Hematopoietic multipotent progenitor cell treated with erythropoietin and hydrocortisone succinate and interleukin-3 and kit ligand, for 6 days (in vitro differentiated cells): ENCODE measurements at places on chromosomes 12 and 14.

DNA sequence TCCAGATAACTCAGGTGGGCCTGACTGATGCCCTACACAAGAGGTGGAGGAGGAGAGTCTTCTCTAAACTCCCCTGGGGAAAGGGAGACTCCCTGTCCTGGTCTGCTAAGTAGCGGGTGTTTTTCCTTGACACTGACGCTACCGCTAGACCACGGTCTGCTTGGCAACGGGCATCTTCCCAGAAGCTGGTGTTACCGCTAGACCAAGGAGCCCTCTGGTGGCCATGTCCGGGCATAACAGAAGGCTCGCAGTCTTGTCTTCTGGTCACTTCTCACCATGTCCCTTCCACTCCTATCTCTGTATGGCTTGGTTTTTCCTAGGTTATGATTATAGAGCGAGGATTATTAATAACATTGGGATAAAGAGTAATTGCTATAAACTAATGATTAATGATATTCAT lies 965.5 kb downstream of the TMEM121 start:
- DNase-seq, result peak; percentile 27

GRCh38 chr14:95496111-95496681 lies 20.3 kb downstream of the SYNE3 start:
- no peak for DNase-seq

- peak; percentile 69 for DNase-seq
These were observed 6.3 kb upstream of the ATG14 start for GRCh38 chr14:55417955-55418354.

DNA sequence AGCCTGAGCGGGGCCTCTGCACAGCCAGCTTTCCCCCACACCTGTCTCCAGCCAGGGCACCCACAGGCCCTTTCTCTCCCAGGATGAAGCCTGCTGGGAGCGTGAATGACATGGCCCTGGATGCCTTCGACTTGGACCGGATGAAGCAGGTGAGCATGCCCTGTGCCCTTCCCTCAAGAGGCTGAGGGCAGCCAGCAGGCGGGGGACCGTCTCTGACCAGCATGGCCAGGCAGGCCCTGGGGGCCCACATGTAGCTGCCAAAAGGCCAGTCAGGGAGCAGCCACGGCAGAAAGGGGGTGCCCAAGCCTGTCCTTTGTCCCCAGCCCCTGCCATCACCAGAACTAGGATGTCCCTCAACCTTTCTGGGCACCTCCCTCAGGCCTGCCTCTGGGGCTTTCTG lies 18.3 kb downstream of the DEGS2 start:
- no peak for DNase-seq

DNA sequence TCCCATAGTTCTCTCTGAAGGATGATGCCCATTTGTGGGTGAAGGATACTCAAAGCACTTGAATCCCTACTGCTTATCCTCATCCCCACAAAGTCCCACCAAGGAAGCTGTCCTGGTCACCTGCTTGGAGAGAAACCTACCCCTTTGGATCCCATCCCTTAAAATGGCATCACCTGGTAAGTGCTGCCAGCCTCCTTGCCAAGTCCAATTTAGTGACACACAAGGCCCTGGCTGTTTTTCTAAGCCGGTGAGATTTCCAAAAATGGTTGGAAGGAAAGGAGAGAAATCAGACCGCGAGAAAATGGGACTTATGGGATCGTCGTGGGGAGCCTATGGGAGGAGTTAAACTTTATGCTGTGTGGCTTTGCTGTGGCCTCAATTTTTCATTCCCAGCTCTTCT lies 358.2 kb downstream of the FUT8 start:
- DNase-seq, result no peak

DNA sequence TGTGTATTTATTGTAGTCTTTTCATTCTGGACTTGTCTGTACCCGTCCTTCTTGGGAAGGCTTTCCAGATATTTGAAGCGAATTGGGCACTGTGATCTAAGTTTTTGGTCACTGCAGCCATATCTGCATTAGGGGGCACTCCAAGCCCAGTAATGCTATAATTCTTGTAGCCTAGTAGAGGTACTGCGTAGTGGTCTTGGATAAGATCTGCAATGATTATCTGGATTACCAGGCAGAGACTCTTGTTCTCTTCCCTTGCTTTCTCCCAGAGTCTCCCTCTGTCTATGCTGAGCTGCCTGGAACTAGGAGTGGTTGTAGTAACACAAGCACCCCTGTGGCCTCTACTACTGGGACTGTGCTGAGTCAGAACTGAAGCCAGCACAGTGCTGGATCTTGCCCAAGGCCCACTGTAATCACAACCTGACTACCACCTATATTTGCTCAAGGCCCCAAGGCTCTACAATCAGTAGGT lies 30.0 kb downstream of the SLC38A2 start:
- peak; percentile 58 for DNase-seq

DNA sequence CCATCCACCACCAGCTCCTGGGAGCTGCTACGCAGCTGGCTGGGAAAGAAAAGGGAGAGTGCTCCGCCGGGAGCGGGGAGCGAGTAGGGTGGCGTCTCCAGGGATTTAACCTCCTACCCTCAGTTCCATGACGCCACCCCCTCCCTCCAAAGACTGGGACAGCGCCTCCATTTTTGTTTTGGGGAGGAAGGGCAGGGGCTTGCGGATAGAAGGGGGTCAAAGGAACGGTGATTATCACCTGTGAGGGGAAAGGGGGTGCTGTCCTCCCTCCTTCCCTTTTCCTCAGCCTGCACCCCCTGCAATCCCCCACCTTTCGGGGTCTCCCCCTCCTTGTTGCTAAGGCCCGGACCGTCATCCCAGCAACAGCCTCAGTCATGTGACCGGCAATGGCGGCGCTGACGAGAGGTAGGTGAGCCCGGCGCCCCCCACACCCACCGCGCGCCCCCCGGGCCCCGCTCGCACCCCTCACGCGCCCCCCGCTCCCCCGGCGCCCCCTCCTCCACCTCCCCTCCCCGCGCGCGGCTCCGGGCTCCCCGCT lies at the start of gene DTX3:
TSS of gene DTX3 (plus strand) at position 371 of the 538 bp plus-strand sequence. CDS start 1,694 bp downstream, outside the sequence.
- DNase-seq, result no peak

- no peak for DNase-seq
These were observed 23.4 kb downstream of the ALDH1L2 start for GRCh38 chr12:105060715-105061378.

- peak; percentile 57 for DNase-seq
These were observed 2.4 kb upstream of the A2M start for GRCh38 chr12:9118158-9118557.

- no peak for DNase-seq
These were observed 46.7 kb downstream of the NOC4L start for GRCh38 chr12:132190834-132191500.

DNA sequence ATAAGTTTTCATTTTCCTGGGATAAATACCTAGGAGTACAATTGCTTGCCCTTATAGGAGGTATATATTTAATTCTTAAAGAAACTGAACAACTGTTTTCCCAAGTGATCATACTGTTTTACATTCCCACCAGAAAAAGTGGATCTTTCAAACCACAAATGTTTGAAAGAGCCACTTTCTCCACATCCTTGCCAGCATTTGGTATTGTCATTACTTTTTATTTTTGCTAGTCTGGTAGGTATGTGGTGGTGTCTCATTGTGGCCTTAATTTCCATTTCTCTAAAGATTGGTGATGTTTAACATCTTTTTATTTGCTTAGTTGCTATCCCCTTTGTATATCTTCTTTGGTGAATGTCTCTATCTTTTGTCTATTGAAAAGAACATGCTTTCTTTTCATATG lies 50.6 kb downstream of the CCDC91 start:
- DNase-seq, result no peak

DNA sequence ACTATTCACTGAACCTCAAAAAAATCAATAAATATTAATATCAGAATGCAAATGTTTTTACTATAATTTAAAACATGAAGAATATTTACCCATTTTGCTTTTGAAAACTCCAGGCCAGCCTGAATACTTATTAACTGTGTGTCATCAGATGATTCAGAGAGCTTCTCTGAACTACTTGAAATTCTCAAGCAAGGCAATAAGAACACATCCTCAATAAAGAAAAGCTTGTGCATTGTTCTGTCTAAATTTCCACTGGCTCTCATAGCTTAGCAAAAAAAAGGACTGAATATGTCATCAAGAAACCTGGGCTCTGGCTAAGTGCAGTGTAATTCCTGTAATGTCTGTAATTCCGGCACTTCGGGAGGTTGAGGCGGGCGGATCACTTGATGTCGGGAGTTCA lies 194.1 kb downstream of the BTG1 start:
- DNase-seq, result no peak

- DNase-seq, result no peak
These were observed 257.8 kb downstream of the NUAK1 start for GRCh38 chr12:105880824-105881388.

DNA sequence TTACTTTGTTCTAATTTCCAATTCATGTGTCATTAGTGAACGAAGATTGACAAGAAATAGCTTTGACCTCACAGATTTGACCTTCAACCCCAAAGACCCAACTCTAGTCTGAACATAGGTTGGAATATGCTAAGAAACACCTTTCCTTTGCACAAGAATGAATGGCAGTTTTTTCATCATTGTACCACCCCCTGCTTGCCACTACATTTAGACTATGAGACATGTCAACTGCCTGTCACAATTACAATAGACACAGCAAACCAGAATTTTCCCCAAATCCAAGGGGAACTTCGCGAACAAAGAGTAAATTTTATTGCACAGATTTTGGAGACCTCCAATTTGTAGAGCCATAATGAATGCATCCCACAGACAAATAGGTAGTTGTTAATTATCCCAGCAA lies 535.4 kb downstream of the PRKD1 start:
- no peak for DNase-seq

DNA sequence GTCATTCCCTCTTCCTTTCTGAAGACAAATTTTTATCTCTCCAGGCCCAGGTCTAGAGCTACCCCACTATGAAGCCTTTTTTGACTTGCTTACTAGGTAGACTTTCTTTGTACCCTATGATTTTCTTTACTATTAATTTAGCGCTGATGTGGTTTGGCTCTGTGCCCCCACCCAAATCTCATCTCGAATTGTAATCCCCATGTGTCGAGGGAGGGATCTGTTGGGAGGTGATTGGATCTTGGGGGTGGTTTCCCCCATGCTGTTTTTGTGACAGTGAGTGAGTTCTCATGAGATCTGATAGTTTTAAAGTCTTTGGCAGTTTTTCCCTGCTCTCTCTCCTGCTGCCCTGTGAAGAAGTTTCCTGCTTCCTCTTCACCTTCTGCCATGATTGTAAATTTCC lies 118.1 kb downstream of the SLC38A1 start:
- peak; percentile 22 for DNase-seq

DNA sequence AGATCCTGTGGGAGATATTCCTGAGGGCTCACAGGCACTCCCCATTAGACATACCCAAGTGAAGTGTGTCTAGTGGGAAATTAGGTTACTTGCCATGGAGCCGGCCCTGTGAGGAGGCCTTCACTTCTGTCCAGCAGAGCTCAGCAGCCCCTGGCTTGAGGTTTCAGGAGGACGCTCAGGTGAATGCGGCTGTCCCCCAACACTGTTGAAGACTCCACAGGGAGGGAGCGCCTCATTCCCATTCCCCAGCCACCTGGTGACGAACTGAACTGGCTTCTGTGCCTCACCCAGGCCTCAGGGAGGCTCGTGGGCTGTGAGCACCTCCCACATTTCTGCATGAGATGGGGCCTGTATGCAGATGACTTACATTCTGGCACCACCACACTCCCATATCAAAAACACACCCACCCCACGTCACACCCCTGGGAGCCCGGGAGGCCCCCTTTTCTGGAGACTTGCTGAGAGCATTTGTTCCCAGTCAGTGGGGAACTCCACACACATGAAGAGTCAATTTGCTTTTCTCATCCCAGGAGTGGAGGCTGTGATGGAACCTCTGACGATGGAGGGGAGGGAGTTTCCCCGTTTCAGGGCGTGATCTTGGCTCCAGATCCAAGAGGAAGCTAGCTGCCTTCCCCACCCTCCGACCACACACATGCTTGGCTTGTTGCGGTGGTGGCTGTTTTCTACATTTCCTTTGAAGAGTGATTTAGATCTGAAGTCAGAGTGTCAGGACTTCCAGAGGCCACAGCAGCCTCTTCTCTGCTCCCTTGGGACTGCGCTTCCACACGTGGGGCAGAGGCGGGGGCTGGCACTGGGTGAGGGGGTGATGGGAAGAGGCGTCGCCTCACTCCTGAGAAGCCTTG lies 120.7 kb downstream of the ADGRD1 start:
- no peak for DNase-seq

GRCh38 chr14:60933920-60934655 lies 46.8 kb downstream of the TRMT5 start:
- peak; percentile 79 for DNase-seq

GRCh38 chr12:131441060-131441396 lies 269.9 kb upstream of the SFSWAP start:
- peak; percentile 62 for DNase-seq

DNA sequence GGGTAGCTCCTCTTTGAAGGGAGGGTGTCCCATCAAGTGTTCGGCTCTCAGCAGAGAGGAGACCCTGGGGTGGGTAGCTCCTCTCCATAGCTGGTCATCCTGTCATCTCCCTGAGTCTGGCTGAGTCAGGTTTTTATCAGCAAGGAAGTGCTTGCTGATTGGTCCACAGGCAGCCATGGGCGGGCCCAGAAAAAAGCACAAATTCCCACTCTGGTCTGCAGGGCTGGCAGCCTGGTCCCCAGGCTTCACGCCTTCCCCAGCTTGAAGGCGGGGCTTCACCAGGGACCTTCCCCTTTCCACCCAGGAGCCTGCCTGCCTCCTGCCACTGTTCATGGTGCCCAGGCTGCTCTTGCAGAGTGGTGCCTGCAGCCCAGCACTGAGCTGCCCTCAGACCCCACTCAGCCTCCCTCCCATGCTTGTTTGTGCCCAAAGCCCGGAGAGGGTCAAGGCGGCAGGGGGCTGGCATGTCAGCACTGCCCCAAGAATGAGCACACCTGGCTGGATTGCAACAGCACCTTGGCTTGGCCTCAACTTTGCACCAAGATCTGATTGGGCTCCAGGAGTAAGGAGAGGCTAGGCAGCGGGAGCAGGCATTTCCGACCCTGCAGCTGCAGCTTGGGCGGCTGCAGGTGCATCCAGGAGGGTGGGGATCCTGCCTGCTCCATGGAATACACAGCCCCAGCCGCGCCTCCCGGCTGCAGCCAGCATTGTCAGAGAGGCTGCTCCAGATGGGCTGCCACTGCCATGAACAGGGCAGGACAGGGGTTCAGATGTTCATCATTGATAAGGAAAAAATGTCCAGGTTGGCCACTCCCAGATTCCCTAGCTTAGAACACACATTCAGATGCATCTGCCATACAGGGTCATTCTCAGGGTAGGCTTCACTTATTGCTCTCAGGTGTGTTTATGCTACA lies 22.0 kb upstream of the WDR89 start:
- DNase-seq, result peak; percentile 24

GRCh38 chr12:93670104-93670503 lies 7.1 kb upstream of the CRADD start:
- no peak for DNase-seq

GRCh38 chr14:41859336-41859735 lies 252.7 kb downstream of the LRFN5 start:
- peak; percentile 1 for DNase-seq

DNA sequence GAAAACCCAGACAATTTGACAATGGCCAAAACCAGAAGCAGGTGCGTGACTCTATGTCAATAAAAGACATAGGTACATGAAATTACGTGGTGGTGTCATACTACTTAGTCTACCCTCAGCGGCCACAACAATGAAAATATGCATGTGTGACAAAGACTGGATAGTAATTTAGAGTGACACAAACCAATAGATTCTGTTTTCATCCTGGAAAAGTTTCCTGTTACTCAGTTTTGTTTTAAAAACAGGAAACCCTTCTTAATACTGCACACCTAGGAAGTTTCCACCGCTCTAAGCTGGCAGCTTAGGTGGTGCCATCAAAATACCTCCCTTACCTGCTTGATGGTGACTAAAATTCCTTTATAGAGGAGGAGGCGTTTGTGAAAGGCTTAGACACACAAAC lies 15.1 kb downstream of the POU6F1 start:
- no peak for DNase-seq

- DNase-seq, result no peak
These were observed 141.7 kb upstream of the NRXN3 start for GRCh38 chr14:78028471-78028870.
